Pancreas (tissue), 10 donors: ENCODE measurements at places on chromosomes 4 and X. TPM values are rescaled to one million over a fixed set of nuclear protein-coding genes. Genes with fewer than 3 reads are reported as not detected.

The PLXNA3 gene
- total RNA-seq = 40.7 TPM

The DDIT4L gene
- total RNA-seq = 0.31 TPM

The SPP1 gene
- 97.0 TPM for total RNA-seq

The SPANXB1 gene
- not detected for total RNA-seq

The FGF5 gene
- total RNA-seq = not detected

The SPACA5 gene
- not detected for total RNA-seq

The FGF13 gene
- total RNA-seq = 1.9 TPM

The NMU gene
- total RNA-seq = not detected

The KLHL5 gene
- total RNA-seq = 34.6 TPM

The CENPVL1 gene
- not detected for total RNA-seq

The N4BP2 gene
- 13.4 TPM for total RNA-seq

The MAGED1 gene
- 72.1 TPM for total RNA-seq

The PHOX2B gene
- total RNA-seq = not detected

The GNRHR gene
- total RNA-seq = not detected

The USP26 gene
- total RNA-seq = not detected

The FAM156A gene
- 4.8 TPM for total RNA-seq

The CFI gene
- total RNA-seq = 13.0 TPM

The GUCY1B1 gene
- 3.9 TPM for total RNA-seq

The HMX1 gene
- not detected for total RNA-seq

The RPA4 gene
- total RNA-seq = 0.17 TPM

The PAQR3 gene
- total RNA-seq = 2.5 TPM

The SYTL5 gene
- total RNA-seq = 3.8 TPM

The HSPA4L gene
- 6.3 TPM for total RNA-seq

The VCX2 gene
- not detected for total RNA-seq

The ARX gene
- total RNA-seq = 0.32 TPM

The CSN1S1 gene
- 1.3 TPM for total RNA-seq

The BGN gene
- total RNA-seq = 9.4 TPM

The COX7B2 gene
- not detected for total RNA-seq

The SPIN2A gene
- 0.19 TPM for total RNA-seq

The POLA1 gene
- 5.4 TPM for total RNA-seq

The MID2 gene
- total RNA-seq = 10.8 TPM

The AMTN gene
- total RNA-seq = not detected

The PTPN13 gene
- 7.6 TPM for total RNA-seq

The PCDH10 gene
- 0.23 TPM for total RNA-seq

The FOXR2 gene
- total RNA-seq = not detected

The NXF2B gene
- total RNA-seq = not detected

The REPS2 gene
- total RNA-seq = 14.2 TPM

The CD38 gene
- 1.6 TPM for total RNA-seq

The TMEM144 gene
- 9.7 TPM for total RNA-seq

The LAGE3 gene
- 10.8 TPM for total RNA-seq
